ENCODE measurements at places on chromosomes 4 and X. TPM values are rescaled to one million over a fixed set of nuclear protein-coding genes. Genes with fewer than 3 reads are reported as not detected.

PAGE2B gene
- not detected for total RNA-seq

ZCCHC18 gene
- 0.16 TPM for total RNA-seq

FHDC1 gene
- 0.78 TPM for total RNA-seq

CXorf49 gene
- total RNA-seq, result not detected

MAP7D2 gene
- total RNA-seq, result 0.64 TPM

ATP2B3 gene
- total RNA-seq, result 0.03 TPM

ADGRA3 gene
- 14.8 TPM for total RNA-seq

FAM236A gene
- total RNA-seq, result not detected

PRRG3 gene
- not detected for total RNA-seq

F9 gene
- not detected for total RNA-seq

CT47B1 gene
- total RNA-seq, result not detected

TMEM271 gene
- total RNA-seq, result not detected

EGF gene
- total RNA-seq, result 30.9 TPM

CXorf65 gene
- total RNA-seq, result not detected

TBC1D25 gene
- total RNA-seq, result 5.3 TPM

SSX2B gene
- not detected for total RNA-seq

PDZD11 gene
- total RNA-seq, result 18.3 TPM

PTPN13 gene
- 7.9 TPM for total RNA-seq

POF1B gene
- 6.0 TPM for total RNA-seq

PRSS12 gene
- total RNA-seq, result 7.4 TPM

RBMXL3 gene
- total RNA-seq, result not detected

MAGEB6 gene
- not detected for total RNA-seq

HELT gene
- not detected for total RNA-seq

SLC25A31 gene
- not detected for total RNA-seq

KIAA1210 gene
- total RNA-seq, result not detected

DDIT4L gene
- total RNA-seq, result 0.16 TPM

SPANXC gene
- total RNA-seq, result not detected

LRRC66 gene
- total RNA-seq, result not detected

CLGN gene
- 1.6 TPM for total RNA-seq

CWH43 gene
- not detected for total RNA-seq

NWD2 gene
- 0.22 TPM for total RNA-seq

TAF7L gene
- not detected for total RNA-seq

PABPC1L2A gene
- total RNA-seq, result not detected

CTAG1A gene
- total RNA-seq, result not detected
